ENCODE measurements at places on chromosomes 7 and 10.
A peak's percentile ranks its signal among the peaks of the same experiment; 100 is the strongest.

DNA sequence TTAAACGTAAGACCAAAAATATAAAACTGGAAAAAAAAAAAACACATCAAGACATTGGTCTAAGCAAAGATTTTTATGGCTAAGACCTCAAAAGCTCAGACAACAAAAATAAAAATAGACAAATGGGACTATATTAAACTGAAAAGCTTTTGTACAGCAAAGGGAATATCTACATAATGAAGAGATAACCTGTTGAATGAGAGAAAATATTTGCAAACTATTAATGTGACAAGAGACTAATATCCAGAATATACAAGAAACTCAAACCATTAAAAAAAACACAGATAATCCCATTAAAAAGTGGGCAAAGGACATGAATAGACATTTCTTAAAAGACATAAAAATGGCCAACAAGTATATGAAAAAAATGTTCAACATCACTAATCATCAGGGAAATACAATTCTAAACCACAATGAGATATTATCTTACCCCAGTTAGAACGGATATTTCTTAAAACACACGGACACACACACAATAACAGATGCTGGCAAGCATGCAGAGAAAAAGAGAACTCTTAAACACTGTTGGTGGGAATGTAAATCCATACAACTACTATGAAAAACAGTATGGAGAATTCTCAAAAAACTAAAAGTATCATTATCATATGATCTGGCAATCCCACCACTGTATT lies 28.8 kb downstream of the CNOT4 start:
- DNase-seq: no peak

DNA sequence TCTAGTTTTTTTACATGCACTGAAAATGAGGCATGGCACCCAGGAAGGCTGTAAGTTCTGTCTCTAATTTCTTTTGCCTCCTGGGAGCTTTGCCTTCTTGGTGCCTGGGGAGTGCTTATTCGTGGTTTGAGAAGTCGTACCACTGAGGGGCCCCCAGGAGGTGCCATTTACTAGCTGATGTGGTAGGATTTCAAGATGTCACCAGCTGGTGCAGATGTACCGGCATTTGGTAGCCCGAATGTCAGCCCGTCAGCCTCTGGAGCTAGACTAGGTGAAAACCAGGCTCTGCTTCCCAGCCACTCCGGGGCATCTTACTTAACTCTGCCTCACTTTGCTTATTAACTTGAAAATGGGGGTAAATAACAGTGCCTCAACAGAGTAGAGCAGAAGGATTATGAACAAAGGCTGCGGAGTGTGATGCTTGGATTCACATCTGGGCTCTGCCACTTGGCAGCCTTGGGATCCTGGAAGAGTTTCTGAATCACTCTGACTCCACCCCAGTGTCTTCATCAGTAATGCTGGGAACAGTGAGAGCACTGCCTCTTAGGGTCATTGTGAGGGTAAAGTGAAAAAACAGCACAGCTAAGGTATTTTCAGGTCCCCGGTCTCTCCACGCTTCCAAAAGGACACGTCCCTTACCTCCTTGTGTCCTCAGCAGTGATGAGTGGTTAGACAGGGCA lies 31.4 kb upstream of the BTBD16 start:
- DNase-seq: no peak

- DNase-seq: peak; percentile 34
Observed at GRCh38 chr7:22350466-22351328, 6.3 kb downstream of the RAPGEF5 start.

DNA sequence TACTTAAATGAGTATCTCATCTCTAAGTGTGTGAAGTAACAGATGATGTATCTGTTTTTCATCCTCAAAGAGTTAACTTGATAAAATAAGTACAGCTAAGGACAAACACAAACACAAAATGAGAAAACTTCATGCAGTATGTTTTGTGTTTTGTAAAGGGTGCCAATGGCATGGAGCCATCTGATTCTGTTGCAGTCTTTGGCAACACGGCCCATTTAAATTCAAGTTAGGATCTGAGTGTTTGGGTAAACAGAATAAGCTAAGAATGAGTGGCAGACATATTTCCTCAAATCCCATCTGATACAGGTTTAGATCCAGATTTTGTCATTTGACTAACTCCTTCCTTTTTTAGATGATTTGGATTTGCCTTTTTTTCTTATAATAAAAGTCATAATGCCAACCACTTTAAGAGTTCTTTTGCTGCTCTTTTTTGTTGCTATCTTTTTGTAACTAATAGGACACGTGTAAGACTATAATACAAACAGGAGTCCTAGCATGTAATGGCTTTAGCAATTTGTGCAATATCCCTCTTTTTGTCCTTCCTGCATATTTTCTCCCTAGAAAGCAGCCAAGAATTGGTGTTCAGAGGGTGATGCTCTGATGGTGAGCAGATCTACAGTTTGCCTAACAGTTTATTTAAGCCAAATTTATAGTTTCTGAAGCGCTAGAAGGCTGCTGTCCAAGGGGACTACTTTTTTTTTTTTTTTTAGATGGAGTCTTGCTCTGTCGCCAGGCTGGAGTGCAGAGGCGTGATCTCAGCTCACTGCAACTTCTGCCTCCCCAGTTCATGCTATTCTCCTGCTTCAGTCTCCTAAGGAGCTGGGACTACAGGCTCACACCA lies 18.9 kb upstream of the ACTA2 start:
- no peak for DNase-seq

DNA sequence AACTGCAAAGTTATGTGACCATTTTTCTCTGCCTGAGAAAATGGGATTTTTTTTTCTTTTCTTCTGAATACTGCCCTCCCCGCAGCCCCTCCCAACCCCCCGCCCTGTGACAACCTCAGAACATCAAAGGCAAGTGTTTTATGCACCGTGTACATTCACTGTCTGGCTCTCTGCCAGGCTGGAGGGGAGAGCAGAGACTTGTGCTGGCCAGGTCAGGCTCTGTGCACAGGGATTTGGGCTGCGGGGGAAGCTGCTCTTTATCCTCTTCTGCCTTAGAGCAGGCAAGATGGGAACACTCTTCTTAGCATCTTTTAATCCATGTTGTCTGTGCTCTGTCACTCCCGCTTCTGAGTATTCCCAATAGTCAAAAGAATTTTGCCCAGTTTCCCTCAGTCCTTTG lies 195.1 kb downstream of the CCSER2 start:
- DNase-seq: no peak

GRCh38 chr7:50711271-50712175 lies 71.2 kb downstream of the GRB10 start:
- no peak for DNase-seq

GRCh38 chr10:132555648-132556575 lies 18.3 kb downstream of the INPP5A start:
- no peak for DNase-seq

- no peak for DNase-seq
Observed at GRCh38 chr7:17342756-17343155, 44.3 kb downstream of the AHR start.

- no peak for DNase-seq
Observed at GRCh38 chr10:70360215-70360614, 22.2 kb downstream of the LRRC20 start.

GRCh38 chr7:70776627-70777101 lies 355.3 kb upstream of the GALNT17 start:
- no peak for DNase-seq

DNA sequence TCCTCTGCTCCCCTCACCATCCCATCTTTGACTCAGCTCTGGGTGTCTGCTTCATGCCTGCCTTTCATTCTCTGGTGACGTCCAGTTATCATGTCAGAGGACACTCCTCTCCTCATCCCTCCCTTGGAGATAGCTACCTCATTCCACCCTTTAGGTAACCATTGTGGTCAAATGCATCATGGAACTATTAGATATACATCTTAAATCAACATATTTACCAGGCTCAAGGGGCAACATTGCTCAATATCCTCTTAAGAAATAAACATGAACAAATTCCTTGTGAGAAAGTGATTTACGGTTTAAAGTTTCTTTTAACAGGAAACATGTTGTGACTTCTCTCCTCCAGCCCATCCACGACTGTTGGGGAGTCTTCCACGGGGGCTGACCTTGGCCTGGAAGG lies 511.6 kb upstream of the IGFBP3 start:
- no peak for DNase-seq

- DNase-seq: no peak
Observed at GRCh38 chr7:30001998-30002397, 12.4 kb upstream of the SCRN1 start.

- no peak for DNase-seq
Observed at GRCh38 chr7:50406935-50407334, 43.2 kb downstream of the FIGNL1 start.

- DNase-seq: no peak
Observed at GRCh38 chr7:22230238-22230637, 126.7 kb downstream of the RAPGEF5 start.

GRCh38 chr7:26554952-26555351 lies 263.3 kb downstream of the SNX10 start:
- no peak for DNase-seq

DNA sequence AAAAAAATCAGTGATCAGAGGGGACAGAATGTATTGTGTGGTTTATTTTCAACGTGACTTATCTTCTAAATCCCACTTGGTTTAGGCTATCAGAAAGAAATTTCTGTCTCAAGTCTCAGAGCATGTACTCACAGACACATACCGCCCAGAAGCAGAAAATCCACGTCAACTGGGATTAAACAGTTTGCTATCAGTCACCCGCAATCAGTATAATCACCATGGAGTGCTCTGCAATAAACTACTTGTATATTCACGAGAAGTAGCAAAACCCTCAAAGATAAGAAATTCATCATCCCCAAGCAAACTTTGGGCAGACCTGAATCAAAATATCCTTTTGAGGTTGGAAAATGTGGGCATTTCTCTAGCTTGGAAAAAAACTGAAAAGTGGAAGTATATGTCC lies 259.1 kb downstream of the FGFR2 start:
- no peak for DNase-seq

- DNase-seq: no peak
Observed at GRCh38 chr7:5553298-5553877, 129.8 kb upstream of the TNRC18 start.

DNA sequence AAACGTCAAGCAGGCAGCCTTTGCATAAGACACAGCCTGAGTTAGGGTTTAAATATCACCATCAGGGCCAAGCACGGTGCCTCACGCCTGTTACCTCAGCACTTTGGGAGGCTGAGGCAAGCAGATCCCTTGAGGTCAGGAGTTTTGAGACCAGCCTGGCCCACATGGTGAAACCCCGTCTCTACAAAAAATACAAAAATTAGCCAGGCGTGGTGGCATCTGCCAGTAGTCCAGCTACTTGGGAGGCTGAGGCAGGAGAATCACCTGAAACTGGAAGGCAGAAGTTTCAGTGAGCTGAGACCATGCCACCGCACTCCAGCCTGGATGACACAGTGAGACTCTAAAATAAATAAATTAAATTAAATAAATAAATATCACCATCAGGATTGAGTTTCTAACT lies 33.0 kb downstream of the SRPK2 start:
- DNase-seq: no peak

- no peak for DNase-seq
Observed at GRCh38 chr10:126734015-126734414, 63.5 kb upstream of the C10orf90 start.

GRCh38 chr7:157017603-157018327 lies 7.3 kb upstream of the MNX1 start:
- DNase-seq: no peak

- DNase-seq: no peak
Observed at GRCh38 chr10:125262409-125262808, 102.0 kb upstream of the CTBP2 start.

GRCh38 chr7:98826811-98827231 lies 43.0 kb downstream of the TMEM130 start:
- no peak for DNase-seq

GRCh38 chr7:133705596-133705995 lies 421.5 kb upstream of the LRGUK start:
- no peak for DNase-seq

GRCh38 chr7:16397501-16398145 lies 23.7 kb downstream of the CRPPA start:
- DNase-seq: no peak

GRCh38 chr10:118840071-118840775 lies 85.5 kb upstream of the CACUL1 start:
- no peak for DNase-seq

GRCh38 chr7:29806208-29806994 lies at the start of gene WIPF3:
Gene WIPF3 (plus strand): TSS chr7:29806508. CDS start chr7:29834725, 28,217 bp downstream.
- DNase-seq: peak; percentile 12

- DNase-seq: no peak
Observed at GRCh38 chr7:158406801-158407200, 180.8 kb downstream of the PTPRN2 start.

- DNase-seq: no peak
Observed at GRCh38 chr10:12829831-12830390, 171.6 kb downstream of the CCDC3 start.

- no peak for DNase-seq
Observed at GRCh38 chr7:121298831-121299239, 30.0 kb upstream of the WNT16 start.
